Activated T-helper 9 cell treated with anti-CD3 and anti-CD28 coated beads, Interleukin-2, amount 50 U/mL, for 16 hours (primary cell): ENCODE measurements at places on chromosomes 12 and 14.

GRCh38 chr12:57454566-57455373 lies at the start of gene INHBE:
Gene INHBE, plus strand, starts transcription at chr12:57455307. Its CDS starts 230 bp downstream, at chr12:57455537.
- DNase-seq: no peak

DNA sequence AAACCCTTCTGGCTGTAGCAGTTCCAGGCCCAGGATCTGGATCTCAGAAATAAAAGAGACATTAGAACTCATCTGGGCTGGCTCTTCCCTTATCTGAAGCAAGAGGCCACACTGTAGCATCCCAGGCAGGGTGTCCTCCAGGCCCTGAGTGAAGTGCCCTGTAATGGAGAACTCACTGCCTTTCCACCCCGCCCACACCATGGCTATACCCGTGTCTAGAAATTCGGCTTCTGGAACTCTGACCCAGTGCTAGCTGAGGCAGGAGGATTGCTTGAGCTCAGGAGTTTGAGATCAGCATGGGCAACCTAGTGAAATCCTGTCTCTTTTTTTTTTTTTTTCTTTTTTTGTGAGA lies 23.5 kb upstream of the PLEKHG3 start:
- DNase-seq: no peak

GRCh38 chr14:37172936-37173614 lies 669 bp upstream of the SLC25A21 start:
- DNase-seq: no peak

- DNase-seq: no peak
These were observed 15.8 kb upstream of the CPNE8 start for GRCh38 chr12:38921025-38921677.

DNA sequence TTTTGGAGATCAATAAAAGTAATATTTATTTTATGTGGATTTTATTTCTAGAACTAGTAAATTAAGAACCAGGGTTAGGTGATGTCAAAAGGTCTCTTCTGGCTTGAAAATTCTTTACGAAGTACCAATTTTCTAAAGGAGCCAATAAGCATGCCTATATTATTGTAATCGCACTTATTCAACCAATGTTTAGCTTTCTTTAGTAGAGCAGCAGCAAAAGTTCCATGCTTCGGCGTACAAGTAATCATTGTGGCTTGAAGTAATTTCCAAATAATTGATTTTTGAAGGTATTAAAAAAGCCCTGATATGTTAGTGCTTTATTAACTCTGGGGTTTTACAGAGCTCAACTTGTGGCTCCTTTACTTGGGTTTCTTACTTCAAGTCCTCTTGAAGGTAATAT lies 3.4 kb downstream of the RMST start:
- DNase-seq: no peak

DNA sequence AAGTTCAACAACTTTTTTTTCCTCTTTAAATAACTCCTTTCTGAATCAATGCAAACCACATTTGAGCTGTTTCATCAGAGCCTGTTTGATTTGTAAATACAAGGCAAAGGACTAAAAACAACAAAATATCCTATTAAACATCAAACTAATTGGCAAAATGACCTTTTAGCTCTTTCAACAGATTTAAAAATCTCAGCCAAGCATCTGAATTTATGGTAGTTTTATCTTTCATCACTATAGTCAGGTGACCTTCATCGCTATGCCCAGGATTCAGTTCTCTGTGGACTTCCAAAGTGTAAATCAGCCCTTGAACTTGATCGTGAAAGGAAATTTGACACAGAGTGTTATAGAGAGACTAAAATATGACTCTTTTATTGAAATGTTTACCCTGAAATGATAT lies 1554.5 kb upstream of the FLRT2 start:
- no peak for DNase-seq
